CD4-positive, alpha-beta T cell treated with Interleukin-15 for 4 hours (primary cell): ENCODE measurements at places on chromosomes 11 and 22.

GRCh38 chr11:2262301-2263070 is 7.9 kb downstream of the ASCL2 start:
- DNase-seq: no peak

GRCh38 chr11:19651028-19651427 is 61.6 kb upstream of the NAV2 start:
- DNase-seq: no peak

DNA sequence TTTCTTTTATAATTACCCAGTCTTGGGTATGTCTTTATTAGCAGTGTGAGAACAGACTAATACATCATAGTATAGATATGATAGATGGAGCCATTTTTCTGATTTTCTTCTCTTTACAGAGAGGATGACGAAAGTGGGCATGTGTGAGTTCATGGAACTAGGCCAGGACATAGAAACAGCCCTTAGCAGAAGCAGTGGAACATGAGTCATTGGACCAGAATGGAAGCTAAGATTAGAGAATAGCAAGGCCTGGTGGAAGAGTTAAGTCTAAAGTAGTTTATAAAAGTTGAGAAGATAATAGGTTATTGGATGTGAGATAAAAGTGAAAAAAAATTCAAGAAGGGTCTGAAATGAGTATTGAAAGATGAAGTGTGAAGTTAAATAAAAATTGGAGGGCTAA is 97.0 kb upstream of the MPPED2 start:
- DNase-seq: no peak

GRCh38 chr11:113540416-113541330 is 65.5 kb upstream of the DRD2 start:
- DNase-seq: no peak

DNA sequence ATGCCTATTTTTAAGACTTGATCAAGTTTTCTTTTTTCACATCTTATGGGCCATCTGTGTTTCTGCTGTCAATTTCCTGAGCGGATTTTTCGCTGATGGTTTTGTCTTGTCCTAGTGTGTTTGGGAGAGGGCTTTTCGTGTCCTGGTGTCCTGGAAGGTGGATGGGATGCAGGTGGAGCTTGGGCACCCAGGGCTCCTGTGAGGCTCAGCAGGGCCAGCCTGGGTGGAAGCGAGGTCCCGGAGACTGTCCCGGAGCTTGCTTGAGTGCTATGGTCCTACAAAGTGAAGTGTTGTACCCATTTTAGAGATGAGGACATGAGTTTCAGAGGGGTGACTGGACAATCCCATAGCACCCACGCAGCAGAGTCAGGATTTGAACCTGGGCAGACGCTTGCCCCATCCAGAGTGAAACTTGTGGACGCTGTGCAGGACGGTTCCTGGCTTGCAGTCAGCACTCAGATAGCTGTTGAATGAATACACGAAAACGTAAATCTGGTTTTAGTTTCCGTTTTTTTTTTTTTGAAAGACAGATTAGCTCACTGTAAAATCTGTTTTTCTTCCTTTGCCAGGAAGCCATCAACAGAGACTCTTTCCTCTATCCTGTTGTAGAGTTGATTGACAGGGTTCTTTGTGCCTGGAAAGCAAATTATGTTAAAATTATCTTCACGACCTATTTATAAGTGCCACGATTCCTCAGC is 64.1 kb downstream of the TBC1D22A start:
- DNase-seq: no peak

DNA sequence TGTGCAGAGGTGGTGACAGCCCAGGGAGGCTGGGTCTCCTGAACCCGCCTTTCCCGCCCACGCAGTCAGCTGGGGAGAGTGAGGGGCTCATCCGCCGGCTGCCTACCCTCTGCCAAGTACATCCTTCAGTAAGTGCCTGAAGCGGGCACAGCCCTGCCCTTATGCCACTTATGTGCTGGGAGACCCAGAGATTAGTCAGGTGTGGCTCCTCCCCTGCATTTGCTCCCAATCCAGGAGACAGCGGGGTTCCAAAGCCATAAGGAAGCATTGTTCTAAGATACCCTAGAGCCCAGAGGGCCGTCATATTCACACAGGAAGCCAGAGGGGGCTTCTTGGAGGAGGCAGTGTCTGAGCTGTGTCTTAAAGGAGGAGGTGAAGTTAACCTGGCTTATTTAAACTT is 5.8 kb upstream of the PPP6R3 start:
- DNase-seq: no peak

GRCh38 chr11:69100454-69101114 is 51.9 kb downstream of the TPCN2 start:
- DNase-seq: no peak

DNA sequence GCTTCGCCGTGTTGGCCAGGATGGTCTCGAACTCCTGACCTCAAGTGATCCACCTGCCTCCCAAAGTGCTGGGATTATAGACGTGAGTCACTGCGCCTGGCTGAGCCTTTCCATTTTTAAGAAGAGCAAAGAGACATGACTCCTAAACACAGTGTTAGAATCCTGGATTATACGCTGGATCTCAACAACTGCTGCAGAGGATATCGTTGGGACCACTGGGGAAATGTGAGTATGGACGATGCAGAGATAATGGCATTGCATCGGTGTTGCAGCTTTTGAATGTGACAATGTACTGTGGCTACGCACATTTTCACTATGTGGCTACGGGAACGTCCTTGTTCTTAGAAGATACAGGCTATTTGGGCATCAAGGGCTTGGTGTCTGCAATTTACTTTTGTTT is 6.2 kb downstream of the MRGPRF start:
- DNase-seq: no peak

GRCh38 chr11:128496692-128497060 is 90.7 kb downstream of the ETS1 start:
- no peak for DNase-seq

DNA sequence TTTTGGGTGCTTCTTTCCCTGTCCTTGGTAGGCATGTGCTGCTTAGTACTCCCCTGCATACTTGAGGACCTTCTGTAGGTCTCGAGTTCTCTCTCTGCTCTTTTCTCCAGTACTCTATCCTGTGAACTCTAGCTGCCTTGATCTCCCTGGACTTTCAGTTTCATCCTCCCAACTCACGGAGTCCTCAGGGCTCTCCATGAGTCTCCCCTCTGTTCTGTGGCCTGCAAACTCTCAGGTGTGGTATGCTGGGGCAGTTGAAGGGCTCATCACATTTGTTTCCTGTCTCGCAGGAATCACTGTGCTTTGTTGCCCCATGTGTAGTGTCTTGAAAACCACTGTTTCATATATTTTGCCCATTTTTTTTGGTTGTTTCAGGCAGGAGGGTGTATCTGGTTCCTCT is 3.3 kb upstream of the PACS1 start:
- DNase-seq: no peak

DNA sequence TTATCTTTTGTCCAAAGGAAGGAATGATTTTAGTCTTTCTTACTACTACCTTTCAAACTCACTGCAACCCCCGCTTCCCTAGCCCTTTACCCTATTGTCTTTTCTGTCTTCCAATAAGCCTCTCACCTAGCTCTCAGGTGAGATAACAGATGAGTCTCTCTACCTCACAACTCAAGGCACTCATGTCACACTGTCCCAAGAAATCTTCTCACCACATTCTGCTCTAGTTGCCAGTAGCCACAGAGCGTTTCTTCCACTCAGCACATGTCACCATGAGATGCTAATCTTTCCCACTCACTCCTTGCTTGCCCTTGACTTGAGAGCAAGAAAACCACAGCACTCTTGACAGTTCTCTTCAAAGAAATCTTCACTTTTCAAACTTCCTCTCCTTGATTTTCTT is 32.7 kb upstream of the TMEM41B start:
- no peak for DNase-seq

DNA sequence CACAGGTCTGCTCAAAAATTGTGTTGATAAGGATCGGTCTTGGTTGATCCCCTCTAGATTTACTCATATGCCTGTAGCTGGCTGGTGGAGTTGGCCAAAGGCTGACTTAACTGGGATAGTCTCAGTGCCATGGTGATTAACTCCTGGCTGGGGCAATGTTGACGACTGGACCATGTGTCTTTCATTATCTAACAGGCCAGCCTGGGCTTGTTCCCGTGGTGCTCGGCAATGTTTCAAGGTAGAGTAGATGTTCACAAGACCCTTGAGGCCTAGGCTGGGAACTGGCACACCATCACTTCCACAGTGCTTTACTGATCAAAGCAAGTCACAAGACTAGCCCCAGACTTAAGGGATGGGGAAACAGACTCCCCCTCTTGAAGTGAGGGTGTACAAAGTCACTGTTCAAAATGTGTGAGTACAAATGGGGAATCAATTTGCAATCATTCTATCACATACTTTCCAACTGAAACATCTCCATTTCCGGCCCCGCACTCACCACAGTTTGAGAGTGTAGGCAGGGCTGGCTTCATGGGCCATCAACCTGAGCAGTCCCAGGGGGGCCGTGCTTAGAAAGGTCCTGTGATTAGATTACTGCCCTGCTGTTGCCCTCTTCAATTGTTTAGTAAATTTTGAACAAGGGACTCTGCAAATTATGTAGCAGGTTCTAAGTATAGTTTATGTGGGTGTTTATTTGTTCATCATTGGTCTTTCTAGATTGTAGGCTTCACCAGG is 240.8 kb downstream of the NELL1 start:
- no peak for DNase-seq

- no peak for DNase-seq
Observed at GRCh38 chr11:72787216-72788104, 6.4 kb downstream of the STARD10 start.

DNA sequence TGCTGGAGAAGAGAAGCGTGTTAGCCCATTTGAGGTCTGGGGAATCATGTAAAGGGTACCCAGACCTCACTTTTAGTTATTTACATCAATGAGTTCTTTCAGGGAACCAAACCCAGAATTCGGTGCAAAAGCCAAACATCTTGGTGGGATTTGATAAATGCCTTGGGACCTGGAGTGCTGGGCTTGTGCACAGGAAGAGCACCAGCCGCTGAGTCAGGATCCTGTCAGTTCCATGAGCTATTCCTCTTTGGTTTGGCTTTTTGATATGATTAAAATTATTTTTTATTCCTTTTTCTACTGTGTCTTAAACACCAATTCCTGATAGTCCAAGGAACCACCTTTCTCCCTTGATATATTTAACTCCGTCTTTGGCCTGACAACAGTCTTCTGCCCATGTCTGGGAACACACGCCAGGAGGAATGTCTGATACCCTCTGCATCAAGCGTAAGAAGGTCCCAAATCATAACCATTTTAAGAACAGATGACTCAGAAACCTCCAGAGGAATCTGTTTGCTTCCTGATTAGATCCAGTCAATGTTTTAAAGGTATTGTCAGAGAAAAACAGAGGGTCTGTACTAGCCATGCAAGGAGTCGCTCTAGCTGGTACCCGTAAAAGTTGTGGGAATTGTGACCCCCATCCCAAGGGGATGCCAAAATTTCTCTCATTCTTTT is 65.2 kb downstream of the ALX4 start:
- DNase-seq: no peak

DNA sequence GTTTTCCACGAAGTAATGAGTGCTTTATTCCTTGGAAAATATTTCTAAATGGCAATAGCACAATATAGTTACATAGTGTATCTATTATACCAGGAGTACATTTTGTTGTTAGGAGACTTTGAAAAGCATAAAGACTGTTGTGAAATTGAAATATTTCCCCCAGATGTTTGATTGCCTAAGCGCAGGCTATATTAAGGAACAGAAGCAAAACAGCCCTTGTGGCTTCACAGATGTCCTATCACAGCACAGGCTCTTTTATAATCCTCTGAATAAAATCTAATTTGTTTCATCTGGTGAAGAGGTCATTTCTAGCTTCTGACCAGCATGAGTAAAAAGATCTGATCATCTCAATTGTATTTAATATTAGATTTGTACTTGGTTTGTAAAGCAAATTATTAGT is 48.2 kb downstream of the BSX start:
- no peak for DNase-seq

GRCh38 chr11:71285111-71285510 is 32.7 kb upstream of the SHANK2 start:
- no peak for DNase-seq
